ENCODE measurements at places on chromosomes 7 and 10.

GRCh38 chr10:113221756-113222168 lies 271.7 kb downstream of the TCF7L2 start:
- DNase-seq = no peak

DNA sequence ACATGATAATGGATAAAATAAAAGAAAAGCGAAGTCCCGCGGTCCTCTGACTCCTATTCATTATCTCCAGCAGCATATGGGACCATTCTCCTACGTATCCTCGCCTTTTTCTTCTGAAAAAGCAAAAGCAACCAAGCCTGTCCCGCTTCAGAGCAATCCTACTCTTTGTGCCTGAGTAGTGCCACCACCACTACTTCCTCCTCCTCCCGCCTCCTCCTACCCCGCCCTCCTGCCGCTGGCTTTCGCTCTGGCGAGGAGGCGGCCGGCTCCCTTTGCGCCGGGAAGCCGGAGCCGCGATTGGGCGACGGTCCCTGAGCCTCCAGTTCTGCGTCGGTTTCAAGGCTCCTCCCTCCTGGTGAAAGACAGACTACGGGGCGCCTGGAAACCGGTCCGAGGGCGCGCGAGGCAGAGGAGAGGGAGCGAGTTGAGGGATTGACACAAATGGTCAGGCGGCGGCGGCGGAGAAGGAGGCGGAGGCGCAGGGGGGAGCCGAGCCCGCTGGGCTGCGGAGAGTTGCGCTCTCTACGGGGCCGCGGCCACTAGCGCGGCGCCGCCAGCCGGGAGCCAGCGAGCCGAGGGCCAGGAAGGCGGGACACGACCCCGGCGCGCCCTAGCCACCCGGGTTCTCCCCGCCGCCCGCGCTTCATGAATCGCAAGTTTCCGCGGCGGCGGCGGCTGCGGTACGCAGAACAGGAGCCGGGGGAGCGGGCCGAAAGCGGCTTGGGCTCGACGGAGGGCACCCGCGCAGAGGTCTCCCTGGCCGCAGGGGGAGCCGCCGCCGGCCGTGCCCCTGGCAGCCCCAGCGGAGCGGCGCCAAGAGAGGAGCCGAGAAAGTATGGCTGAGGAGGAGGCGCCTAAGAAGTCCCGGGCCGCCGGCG lies at the start of gene FZD1:
Gene FZD1 (plus strand): TSS at position 388 of the 878 bp plus-strand sequence. CDS start 448 bp downstream, at position 836.
- DNase-seq = peak; percentile 98

DNA sequence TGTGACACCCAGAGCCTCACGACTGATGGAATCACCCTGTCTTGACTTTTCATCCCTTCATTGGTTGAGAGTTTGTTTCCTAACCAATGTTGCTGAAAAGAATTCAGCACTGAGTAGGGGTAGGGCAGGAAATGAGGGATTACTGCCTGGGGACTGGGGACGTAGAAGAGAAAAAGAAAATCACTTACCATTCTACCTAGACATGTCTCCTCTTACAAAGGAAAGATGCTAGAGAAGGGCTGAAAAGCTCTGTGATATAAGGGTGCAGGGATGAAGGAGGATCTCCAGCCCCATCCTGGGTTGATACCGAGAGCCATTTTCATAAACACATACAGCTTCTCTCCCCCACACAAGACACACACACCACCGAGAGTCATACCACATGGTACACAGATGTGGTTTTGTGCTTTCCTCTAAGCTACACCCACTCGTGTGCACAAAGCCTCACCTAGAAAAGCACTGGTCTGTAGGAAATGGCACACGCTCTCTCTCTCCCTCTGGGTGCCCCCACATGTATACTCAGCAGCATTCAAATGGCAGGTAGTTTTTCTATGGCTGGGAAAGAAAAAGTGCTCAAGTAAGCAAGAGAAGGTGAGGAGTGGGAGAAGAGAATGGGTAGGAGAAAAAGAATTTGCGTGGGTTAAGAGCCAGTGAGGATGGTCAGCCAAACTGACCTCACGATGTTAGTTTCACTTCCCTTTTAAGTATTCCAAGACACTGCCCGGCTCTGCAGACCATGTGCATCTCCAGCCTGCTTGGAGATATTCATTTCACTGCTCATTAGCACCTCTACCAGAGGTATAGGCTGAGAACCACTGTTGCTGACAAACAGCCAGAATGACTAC lies 85.8 kb downstream of the CALD1 start:
- no peak for DNase-seq

DNA sequence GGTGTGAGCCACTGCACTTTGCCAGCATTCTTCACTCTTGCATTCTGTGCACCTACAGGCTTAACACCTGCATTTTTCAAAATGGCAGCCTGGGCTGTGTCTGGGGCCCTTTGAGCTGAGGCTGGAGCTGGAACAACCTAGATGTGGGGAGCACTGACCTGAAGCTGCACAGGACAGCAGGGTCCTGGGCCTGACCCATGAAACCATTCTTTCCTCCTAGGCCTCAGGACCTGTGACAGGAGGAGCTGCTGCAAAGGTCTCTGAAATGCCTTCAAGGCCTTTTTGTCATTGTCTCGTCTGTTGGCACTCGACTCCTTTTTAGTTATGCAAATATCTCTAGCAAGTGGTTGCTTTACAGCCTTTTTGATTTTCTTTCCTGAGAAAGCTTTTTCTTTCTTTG lies 82.3 kb downstream of the INPP5A start:
- DNase-seq = no peak

- no peak for DNase-seq
Observed at GRCh38 chr10:97081621-97082235, 104.0 kb downstream of the SLIT1 start.

- no peak for DNase-seq
Observed at GRCh38 chr10:99676426-99676825, 17.1 kb downstream of the ENTPD7 start.

GRCh38 chr10:70892631-70893030 lies 4.3 kb upstream of the PCBD1 start:
- DNase-seq = no peak

DNA sequence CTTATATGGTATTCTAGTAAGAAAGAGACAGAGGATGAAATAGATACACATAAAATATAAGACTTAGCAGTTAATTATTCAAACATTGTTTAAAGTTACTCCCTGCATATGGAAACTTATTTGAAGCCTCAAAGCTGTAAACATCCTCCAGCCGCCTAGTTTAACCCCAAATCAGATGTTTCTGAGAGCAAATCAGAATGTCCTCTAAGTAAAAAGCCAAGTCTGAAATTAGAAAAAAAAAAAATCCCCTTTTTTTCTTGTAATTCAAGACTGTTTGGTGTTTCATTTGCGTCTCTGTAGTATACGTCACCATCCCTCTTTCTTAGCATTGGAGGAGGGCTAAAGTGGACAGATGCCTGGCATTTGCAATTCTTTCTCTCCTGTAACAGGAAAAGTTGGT lies 46.4 kb downstream of the TMEM26 start:
- no peak for DNase-seq

- no peak for DNase-seq
Observed at GRCh38 chr10:69760072-69760471, 41.6 kb upstream of the COL13A1 start.

DNA sequence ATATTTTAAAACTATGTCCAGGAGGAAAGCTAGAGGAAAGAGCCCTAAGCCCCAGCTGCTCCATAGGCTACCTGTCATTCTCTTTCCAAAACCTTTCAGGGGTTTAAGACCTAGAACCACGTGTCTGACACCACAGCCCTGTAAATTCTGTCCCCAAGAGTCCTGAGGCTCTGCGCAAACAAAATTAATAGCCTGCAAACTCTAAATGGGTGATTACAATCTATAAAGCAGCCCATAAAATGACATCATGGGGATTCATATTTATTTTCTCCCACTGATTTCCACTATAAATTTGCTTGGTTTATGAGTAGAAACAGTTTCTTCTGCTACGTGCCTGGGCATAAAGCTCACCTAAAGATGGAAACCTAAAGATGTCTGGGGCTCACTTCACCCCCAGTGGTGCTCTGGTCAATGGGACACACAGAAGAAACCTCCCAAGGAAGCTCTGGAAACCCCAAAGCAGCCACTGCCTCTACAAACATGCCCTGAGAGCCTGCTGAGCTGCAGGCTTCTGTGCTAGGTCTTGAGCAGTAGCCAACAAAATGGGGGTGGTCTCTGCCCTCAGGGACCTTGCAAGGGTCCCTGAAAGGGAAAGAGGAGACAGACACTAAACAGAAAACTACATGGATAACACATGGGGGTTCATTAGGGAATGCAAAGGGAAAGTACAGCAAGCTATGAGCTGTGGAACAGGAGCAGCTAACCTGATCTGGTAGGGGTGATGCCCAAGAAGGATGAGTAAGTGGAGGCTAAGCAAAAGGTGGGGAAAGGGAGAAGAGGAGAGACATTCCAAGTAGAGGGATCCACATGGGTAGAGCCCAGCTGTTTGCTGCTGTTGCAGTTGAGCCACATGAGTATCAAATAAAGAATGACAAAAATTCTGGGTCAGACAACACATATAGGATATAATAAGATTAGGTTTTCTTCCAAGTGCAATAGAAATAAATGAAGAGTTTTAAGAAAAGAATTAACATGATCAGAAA lies 331.7 kb downstream of the KCNMA1 start:
- DNase-seq = no peak

DNA sequence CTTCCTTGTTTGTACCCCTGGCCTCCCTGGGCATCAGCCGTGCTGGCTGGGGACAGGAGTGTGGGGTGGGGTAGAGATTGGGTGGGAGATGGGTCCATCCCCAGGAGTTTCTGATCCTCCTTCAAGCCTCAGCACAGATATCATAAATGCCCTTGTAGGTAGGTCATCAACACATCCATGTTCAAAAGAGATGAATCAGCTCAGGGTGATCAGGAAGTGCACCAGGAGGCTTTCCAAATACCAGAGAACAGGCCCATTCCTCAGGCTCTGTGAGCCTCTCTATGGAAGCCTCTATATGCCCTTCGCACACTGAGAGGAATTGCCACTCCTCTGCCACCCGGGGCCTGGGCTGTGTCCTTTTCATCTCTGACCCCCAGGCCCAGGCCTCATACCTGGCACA lies 31.9 kb upstream of the ADCYAP1R1 start:
- DNase-seq = no peak

GRCh38 chr10:71776481-71776925 lies 3.2 kb upstream of the VSIR start:
- DNase-seq = no peak

DNA sequence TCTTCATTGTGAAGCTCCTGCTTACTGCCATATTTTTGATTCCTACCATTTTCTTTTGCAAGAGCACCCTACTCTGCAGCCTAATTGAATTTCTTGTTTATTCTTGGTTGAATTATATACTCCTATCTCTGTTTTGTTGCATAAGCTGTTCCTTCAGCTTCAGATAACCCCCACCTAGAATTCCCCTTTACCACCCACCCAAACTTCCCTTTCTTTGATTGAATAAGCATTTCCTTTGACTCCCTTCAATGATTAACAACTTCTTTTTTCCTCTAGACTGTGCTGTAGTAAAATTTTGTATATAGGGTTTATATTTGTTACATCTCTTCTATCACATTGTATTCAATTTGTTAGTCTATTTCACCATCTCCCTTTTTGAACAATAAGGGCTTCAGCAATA lies 168.1 kb downstream of the GPR37 start:
- DNase-seq = no peak

DNA sequence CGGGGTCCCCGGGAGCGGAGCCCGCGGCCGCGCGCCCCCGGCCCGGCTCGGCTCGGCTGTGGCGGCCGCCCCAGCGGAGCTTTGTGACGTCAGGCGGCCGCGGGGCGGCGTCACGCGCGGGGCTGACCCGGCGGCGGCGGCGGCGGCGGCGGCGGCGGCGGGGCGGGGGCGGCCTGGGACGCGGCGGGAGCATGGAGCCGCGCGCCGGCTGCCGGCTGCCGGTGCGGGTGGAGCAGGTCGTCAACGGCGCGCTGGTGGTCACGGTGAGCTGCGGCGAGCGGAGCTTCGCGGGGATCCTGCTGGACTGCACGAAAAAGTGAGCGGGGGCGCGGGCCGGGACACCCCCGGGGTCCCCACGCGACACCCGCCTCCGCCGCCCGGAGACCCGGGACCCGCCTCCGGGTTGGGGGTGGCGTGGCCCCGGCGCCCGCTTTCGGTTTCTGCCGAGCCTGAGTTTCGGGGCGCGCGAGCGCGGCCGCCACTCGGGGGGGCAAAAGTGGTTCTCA lies at the start of gene PWWP2B:
Gene PWWP2B (plus strand): TSS at position 165 of the 506 bp plus-strand sequence. CDS start 27 bp downstream, at position 192.
- no peak for DNase-seq

DNA sequence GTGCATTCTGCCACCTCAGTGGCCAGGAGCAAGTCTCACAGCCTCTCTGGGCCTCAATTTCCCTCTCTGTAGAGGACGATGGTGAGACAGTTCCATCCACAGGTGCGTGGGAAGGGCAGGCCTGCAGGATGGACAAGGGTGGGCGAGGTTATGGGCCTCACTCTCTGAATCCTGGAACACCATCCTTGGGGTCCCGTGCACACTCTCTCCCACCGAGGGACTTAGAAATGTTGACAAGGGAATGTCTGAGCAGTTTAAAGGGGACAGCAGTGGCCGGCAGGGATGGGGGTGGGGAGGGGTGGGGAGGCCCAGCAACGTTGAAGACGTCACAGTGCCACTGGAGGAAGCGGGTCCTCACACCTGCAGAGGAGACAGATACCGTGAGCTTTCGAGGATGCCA lies 111.5 kb downstream of the FOXL3 start:
- no peak for DNase-seq

GRCh38 chr10:104659809-104660208 lies 18.7 kb downstream of the SORCS3 start:
- no peak for DNase-seq

GRCh38 chr7:24304494-24305095 lies 20.6 kb downstream of the NPY start:
- peak; percentile 19 for DNase-seq

GRCh38 chr7:29573567-29573966 lies 9.9 kb downstream of the PRR15 start:
- DNase-seq = peak; percentile 77

DNA sequence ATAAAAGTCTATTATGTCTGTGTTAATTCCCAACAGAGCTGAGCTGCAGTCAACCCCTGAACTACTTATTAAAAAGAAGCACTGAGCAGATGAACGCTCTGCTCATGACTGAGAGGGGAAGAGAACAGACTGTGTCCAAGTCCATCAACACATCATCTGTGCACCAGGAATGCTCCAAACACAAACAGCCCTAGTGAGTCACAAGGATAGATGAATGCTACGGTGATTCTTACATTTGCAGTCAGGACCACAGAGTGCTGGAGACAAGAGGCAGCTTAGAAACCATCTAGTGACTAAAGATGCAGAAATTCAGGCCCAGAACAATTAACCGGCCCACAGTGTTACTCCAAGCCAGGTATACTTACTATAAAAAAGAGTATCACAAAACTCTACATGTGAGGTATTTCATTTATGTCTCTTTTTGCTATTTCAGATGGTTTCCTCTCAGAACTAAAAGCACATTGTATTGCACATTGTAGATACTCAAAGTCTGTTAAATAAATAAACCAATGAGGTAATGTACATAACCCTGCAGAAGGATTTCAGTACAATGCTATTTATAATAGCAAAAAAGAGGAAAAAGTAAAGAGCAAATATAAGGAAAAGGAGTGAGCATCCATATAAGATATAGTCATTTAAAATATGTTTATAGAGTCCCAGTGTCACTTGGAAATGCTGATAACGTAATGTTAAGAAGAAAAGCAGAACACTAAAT lies 159.2 kb downstream of the KCNMA1 start:
- DNase-seq = no peak

DNA sequence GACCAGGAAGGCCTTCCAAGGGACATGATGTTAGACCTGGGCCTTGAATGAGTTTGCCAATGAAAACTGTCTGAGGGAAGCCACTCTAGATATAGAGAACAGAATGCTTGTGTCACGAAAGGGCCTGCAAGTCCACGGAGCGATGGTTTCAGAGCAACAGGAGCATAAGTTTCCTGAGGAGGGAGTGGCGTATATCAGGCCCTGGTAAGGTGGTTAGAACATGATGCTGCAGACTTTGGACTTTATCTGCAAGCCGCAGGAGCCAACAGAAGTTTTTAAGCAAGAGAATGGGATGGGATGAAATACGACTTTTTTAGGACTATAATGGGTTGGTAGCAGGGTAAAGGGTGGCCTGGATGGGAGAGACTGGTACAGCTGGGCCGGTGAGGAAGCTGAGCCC lies 136.0 kb downstream of the FGFR2 start:
- DNase-seq = no peak

Measured in NCI-H187 (cell line).